WTC11 (cell line): ENCODE measurements at places on chromosomes 3 and 15.

- DNase-seq: no peak
Measured at GRCh38 chr15:96329403-96329981, 1.0 kb upstream of the NR2F2 start.

DNA sequence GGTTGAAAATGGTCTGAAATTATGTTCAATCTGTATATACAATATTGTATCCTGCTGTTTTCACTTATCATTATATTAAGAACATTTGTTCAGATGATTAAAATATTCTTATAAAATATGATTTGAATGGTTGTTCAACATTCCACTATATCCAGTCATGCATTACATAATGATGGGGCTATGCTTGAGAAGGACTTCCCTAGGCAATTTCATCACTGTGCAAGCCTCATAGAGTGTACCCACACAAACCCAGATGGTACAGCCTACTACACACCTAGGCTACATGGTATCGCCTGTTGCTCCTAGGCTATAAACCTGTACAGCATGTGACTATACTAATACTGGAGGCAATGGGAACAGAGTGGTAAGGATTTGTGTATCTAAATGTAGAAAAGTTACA, 30.5 kb downstream of the SLC7A14 start:
- DNase-seq: no peak

DNA sequence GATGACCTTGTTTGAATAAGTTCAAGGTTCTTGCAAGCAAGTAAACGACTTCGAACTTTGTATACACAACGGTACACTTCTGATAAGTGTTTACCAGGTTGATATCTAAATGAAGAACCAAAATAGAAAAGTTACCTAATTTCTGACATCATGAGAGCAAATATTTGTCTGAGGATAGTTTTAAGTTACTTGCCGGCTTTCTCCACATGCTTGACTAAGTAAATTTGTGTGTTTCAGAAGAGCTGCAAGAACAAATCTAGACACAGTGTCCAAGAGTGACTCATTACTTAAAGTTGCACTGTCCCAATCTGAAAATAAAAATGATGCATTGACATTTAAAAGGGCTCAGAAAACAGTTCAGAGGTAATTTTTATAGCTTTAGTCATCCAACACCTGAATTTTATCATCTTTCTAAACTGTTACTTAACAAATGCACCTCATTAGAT, 115.1 kb downstream of the HERC1 start:
- no peak for DNase-seq

DNA sequence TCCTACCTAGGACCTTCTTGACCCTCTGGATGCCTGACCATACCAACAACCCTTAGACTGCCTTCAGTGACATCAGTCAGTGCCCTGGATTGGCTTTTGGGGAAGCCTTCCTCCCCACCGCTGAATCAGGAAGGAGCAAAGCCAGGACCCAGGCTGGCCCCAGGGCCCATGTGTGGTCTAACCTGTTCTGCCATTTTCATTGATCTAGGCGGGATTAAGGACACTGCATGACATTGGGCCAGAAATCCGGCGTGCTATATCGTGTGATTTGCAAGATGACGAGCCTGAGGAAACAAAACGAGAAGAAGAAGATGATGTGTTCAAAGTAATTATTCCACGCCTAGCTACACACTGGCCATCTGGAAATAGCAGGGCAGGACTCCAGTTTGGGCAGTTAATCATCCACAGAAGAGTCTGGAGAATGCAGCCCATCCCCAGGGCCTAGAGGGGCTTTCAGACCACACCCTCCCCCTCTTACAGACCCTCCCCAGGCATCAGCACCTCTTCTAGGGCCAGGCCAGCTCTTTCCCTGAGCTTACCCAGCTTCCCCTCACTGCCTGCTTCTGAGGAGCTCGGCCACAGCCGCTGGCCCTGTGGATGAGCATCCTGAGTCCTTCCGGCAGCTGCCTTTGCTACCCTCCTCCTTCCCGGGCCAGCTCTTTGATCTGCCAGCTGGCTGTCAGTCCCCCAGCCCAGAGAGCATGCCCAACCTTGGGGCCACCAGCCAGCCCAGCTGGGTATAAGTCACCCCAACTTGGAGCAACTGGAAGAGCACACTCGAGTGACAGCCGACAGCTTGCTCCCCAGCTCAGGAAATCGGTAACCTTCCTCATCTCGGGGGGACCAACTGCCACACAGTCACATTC, 45.9 kb downstream of the CHDH start:
- DNase-seq: no peak

DNA sequence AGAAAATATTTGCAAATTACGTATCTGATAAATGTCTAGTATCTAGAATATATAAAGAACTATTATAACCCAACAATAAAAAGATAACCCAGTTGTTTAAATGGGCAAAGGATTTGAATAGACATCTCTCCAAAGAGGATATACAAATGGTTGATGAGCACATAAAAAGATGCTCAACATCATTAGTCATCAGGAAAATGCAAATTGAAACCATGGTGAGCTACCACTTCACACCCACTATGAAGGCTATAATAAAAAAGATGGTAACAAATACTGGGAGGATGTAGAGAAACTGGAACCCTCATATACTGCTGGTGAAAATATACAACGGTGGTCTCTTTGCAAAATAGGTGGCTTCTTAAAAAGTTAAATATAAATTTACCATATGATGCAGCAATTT, 28.0 kb downstream of the RAD51 start:
- no peak for DNase-seq

DNA sequence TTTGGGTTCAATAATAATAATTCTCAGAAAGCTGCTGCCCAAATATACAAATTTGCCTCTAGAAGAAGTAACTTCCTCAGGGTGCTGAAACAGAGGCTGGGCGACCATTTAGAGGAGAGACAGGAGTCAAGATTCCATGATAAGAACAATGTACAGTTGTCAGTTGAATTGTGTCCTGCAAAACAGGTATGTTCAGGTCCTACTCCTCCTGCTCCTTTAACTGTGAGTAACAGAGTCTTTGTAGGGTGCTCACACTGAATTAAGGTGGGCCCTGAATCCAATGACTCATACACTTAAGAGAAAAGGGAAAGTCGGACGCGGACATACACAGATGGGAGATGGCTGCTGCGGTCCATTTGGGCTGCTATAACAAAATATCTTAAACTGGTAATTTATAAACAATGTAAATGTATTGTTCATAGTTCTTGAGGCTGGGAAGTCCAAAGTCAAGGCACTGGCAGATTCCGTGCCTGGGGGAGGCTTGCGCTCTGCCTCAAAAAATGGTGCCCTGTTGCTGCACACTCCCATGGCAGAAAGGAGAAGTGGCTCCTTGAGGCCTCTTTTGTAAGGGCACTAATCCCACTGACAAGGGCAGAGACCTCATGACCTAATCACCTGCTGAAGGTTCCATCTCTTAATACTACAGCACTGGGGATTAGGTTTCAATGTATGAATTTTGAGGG, 55.1 kb downstream of the MB21D2 start:
- DNase-seq: no peak

DNA sequence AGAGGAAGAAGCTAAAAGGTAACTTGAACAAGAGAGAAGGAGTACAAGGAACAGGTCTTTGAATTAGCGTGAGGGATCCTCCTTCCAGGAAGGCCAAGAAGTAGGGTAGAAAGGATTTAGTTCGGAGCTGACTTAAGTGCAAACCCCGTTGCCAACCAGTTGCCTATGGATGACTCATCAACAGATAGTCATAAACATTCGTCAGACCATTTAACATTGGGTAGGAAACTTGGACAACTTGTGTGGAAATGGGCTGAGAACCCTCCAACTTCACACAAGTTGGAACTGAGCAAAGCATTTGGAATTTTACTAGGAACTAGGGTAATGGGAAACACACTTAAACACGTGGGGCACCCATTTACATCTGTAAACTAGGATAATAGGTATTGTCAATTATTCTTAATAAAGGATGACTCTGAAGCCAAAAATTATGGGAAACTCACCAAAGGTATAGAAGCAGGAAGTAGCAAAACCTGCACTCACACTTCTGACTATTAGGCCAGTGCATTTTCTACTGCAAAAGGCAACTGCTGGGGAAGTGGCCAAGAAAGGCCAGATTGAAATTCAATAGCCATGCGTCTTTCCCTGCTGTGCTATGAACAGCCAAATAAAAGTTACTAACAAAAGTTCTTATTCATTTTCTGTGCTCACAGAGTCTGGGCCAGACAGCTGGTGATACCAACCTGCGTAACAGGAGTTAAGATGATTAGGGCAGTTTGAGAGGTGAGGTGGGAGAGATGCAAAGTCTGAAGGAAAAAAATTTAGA, 174.5 kb upstream of the TMC3 start:
- no peak for DNase-seq

- no peak for DNase-seq
Measured at GRCh38 chr15:38844736-38845135, 280.1 kb upstream of the RASGRP1 start.

DNA sequence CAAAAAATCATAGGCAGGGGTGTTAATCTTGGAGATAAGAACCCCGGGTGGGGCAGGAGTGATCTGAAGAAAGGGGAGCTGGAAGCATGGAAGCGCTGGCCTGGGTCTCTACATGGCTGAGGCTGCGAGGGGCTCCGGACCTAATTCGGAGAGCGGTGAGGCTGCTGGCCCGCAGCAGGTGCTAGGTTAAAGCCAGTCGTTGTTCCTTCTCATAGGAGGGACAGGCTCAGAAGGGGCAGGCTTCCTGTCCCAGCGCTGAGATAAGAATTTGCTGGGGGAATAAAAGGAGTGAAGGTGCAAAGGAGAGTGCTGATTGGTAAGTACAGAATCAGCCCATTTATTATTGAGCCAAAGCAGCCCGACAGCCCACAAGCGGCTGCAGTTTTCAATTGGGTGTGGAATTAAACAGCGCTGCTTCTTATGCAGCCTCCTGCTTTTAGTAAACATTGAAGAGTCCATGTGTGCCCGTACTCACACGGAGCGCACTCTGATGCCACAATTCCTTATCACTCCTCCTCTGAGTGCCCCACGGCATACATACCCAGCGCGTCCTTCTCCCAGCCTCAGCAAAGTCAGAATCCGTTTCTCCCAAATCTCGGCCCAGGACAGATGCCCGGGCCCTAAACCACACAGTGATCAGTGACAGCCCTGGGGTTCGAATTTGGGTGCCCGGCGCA, 17.1 kb downstream of the CHST13 start:
- DNase-seq: peak; percentile 7

DNA sequence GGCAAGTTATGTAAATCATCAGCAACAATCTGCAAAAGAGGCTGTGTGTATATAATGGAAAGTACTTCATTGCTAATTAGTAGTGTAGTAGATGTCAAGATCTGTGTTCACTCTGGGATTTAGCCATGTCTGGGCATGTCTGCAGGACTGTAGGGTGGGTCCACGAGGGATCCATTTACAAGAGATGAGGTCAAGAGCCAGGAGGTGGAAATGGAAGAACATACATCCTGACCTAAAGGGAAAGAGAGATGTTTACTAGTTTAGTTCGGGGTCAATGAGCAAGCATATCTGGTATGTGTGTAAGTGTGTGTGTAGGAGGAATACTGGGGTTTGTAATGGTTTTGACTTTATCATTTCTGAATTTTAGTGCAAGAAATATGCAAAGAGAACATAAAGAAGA, 171.5 kb upstream of the NANOGP8 start:
- no peak for DNase-seq

GRCh38 chr3:79056498-79056897, 711.3 kb downstream of the ROBO1 start:
- DNase-seq: no peak

DNA sequence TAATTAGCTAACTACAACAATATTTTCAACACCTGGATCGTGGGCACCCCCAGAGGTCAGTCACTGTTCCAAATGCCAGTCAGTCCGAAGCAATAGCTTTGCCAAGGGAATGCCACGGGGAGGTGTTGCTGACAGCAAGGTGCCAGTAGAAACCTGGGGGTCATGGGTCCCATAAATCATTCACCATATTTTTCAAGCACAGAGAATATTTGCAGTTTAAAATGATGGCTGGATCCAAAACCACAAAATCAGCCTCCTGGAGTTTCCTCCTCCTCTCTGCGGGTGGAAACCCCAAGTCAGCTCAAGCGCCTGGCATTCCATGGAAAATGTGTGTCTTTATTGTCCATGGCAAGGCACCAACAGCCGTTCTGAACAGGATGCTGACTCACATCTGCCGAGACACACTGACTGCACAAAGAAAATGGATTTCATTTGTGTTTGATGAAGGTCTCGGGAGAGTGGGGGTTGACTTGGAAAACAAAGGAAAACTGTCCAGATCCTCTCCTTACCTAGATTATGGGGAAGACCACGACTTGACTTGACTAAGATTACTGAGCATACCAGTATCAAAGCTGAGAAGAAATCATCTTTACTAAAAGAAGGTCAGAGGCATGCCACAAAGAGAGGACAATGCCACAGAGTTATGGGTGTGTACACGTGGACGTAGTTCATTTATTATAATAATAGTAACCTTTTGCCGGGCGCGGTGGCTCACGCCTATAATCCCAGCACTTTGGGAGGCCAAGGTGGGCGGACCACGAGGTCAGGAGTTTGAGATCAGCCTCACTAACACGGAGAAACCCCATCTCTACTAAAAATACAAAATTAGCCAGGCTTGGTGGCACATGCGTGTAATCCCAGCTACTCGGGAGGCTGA, 26.4 kb downstream of the ANXA2 start:
- DNase-seq: no peak

GRCh38 chr3:69710153-69710977, 28.9 kb upstream of the MITF start:
- DNase-seq: no peak
